ENCODE measurements at places on chromosomes 12 and 14.

GRCh38 chr14:38079268-38079667 lies 128.4 kb upstream of the SSTR1 start:
- no peak for DNase-seq

DNA sequence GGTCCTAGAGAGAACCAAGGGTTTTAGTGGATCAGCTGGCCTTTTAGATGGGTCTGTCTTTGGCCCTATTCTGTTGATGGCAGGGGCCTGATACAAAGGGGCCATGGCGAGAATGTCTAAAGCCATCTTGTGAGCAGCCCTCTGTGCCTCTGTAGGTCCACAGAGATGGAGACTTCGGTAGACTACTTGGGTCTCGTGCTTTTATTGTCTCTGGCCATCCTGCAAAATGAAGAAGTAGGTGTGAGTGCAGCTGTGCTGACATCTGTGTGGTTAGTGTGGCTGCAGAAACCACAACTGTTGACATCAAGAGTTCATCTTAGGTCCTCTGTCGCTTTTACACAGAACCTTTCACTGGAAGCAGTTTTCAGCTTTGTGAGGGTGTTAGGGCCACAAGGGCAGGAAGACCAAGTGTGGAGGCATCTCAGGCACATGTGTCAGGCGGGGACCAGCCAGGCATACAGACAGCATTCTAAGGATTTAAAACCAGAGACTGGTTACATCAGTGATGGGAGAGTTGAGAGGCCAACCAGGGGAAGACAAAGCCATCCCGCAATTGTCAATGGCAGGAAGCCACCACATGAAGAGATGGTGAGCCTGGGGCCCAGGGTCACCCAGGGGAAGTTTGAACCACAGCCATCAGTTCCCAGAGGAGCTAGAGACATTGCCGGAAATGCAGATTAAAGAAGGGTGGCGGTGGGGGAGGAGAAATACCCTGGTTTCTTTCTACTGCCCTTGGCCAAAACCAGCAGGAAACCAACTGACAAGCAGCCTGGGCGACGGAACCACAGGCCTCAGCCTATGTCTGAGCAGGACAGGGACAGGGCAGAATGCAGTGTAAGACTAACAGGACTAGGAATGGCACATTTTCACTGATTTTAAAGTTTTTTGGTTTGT lies 13.0 kb upstream of the TPCN1 start:
- DNase-seq, result no peak

DNA sequence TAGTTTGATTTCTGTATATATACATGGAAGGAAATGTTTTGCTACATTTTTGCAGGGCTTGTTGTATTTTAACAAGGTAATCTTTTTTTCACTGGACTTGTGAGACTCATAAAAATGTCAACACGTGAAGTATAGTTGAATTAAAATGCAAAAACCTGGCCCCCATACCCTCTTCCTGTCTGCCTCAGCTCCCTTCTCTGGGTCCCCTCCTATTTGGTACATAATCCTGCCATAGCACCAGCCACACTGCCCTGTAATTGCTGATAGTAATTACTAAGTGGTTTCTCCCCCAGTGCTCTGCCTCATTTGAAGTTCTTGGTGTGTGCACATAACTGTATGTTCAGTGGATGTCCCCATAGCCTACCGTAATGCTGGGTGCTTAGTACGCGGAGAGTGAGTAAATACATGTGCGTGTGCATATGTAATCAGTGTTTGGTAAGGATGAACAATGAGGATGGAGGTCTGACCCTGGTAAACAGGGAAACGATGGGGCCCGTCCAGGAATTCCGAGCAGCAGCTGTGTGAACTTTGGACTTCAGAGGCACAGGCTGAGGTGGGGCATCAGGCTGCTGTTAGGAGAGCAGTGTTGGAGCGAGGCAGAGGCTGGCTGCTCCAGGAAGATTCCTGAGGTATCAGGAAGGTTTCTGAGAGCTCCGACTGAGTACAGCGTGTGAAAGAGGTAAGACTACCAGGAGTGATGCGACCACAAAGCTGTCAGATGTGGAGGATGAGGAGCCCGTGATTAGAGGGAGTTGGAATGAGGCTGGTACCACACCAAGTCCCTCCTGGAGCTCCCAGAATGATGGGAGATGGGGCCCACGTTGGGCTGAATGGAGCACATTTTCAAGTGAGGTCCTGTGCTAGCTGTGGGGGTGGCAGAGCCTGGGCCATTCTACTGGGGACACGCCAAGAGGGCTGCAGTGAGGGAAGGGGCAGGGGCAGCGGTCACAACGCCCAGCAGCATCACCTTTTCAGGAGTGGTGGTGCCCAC lies 106.8 kb downstream of the PELI2 start:
- DNase-seq, result no peak

DNA sequence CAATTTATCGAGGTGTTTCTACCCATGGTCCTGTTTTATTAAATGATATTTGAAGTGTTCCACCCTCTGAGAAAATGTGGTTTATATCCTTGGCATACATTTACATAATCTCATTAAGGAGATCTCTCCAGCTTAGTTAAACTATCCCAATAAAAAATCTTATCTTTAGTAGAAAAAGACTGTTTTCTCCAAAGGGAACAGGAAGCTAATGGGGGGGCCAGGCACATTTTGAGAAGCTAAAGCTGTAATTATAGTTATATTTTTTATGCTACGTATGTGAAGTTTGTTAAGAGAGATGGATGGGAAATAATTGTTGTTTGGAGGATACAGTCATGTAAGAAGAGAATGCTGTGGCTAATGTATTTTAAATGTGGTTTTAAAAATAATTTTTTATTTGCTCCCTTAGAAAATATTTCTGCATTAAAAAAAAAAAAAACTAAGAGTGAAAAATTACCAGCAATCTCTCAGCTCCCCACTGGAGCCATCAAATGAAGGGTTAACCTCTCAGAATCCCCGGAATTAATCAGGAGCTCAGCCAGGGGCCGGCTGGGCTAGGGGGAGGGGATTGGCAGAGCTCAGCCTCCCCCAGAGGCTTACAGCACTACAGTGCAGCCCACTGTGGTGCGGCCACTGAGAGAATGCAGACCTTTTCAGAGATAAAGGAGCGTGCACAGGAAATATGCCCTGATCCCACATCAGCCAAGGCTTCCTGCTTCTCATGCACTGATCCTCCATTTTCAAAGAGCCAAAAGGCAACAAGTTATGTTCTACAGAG lies 185.8 kb downstream of the EGLN3 start:
- no peak for DNase-seq

- DNase-seq, result no peak
These were observed 207.9 kb downstream of the NUAK1 start for GRCh38 chr12:105930557-105931503.

GRCh38 chr14:39454906-39455539 lies 22.8 kb upstream of the FBXO33 start:
- no peak for DNase-seq

DNA sequence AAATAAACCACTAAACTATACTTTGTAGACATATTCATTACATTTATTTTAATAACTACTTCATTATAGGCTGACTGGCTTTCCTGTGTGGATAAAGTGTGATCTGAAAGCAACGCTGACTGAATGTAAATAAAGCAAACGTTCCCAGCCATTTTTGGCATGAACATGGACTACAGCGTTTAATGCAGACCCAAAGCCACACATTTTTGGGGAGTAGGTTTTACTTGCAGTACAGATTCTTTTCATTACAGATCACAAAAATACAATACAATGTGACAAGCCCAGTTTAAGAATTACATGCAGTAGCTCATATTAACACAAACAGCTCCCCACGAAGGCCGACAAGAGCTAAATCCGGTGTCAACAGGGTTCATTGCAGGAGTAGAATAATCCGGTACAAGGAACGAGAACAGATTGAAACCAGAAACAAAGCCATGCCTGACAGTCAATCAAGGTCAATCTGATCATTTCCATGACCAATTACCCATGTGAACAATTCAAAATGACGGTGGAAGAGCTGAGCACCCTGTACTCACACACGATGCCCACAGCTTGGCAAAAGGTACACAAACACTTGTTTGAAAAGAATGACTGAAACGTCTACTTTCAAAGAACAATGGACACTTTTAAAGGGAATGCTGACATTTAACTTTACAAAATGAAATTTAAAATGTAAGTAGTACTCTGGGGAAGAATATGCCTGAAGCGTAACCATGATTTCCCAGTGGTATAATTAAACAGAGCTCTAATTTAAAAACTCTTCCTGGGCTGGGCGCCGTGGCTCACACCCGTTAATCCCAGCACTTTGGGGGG lies 5.3 kb downstream of the BAG5 start:
- DNase-seq, result no peak

- no peak for DNase-seq
These were observed 108.2 kb downstream of the SYNE2 start for GRCh38 chr14:63960926-63961567.

DNA sequence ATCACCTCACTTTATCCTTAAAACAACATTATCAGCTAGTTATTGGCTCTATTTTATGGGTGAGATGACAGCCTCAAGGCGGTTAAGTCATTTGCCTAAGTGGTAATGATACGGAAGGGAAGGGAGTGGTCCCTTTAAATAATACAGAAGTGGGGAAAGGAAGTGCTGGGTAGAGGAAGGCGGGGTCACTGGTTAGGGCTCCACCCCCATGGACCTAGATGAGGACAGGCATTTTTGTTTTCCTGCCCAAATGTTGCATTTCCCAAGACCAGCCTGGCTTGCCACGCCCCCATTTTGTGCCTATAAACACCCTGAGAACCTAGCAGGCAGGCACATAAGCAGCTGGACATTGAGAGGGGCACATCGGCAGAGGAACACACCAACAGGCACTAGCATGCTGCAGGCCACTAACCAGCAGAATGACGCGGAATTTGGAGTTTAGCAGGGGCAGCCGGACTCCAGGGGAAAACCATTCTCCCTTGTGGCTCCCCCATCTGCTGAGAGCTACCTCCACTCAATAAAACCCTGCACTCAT lies 100.9 kb downstream of the EPS8 start:
- DNase-seq, result no peak

DNA sequence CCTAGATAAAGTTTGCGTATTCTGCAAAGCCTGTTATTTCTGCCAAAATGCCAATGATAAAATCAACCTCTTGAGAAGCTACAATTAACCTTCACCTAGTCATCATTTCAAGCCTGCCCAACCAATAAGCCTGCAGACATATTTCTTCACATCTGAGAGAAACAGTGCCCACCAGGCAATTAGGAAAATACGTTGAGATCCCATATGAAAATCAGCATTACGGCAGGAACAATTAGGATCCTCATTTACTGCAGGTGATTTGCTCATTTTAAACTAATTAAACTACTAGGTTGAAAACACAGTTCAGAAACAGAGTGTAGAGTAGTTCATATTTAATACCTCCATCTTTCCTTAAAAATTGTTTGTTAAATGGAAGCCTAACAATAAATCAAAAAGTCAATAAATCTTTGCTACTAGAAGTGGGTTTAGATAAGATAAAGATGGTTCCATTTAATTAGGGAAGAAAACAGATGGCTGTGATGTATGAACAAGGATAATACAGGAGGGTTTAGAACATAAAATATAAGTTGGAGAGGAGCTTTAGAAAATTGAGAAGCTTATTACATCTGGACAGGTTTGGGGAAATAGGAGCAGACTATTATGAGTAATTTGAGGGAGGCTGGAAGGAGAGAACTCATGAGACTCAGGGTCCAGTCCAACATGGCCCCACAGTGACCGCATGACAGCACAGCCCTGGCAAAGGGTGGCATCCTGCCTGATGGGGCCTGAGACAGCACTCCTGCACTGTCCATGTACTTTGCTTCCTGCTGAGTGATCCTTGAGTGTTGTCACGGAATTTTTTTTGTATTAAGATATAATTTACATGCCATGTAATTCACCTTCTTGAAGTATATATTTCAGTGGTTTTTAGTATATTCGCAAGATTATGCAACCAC lies 26.9 kb upstream of the PYGL start:
- no peak for DNase-seq

GRCh38 chr12:106051853-106052531 lies 86.8 kb downstream of the NUAK1 start:
- DNase-seq, result no peak

- no peak for DNase-seq
These were observed 1.8 kb downstream of the CTSG start for GRCh38 chr14:24574206-24574774.

All from hematopoietic multipotent progenitor cell treated with erythropoietin and hydrocortisone succinate and interleukin-3 and kit ligand, for 17 days (in vitro differentiated cells).